AG20443 (cell line): ENCODE measurements at places on chromosomes 5 and 9.

DNA sequence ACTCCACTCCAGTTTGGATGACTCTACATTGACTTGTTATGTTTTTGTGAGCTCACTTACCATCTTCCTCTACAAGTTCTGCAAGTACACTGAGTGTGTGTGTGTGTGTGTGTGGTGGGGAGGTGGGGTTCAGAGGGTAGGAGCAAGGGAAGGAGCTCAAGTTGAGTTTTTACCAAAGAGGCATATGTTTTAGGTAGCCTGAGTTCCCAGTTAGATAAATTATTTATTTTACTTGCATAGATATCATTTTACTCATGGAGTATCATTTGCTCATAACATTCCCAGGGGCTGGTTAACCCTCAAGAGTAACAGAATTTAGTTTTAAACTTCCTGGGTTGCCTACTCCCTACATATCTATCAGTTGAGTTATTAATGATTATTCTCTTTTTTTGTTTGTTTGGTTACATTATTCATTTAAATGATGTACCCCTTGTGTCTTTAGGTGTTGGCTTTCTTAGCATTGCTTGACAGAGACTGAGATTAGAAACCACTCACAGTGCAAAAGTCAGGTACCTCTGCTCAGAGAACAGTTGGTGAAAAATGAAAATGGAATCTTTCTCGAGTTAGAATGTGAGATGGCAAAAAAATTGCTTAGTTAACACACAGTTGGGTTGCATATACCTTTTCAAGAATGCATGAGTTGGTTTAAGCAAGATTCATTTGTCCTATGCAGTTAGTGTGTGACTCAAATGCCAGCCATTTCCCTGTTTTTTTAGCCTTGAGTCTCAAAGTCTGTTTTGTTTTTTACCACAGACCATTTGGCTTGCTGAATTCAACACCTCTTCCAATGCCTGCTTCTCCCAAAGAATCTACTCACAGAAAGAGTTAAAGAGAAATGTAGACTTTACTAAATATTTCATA, 29.2 kb downstream of the TNFSF8 start:
- no peak for DNase-seq

DNA sequence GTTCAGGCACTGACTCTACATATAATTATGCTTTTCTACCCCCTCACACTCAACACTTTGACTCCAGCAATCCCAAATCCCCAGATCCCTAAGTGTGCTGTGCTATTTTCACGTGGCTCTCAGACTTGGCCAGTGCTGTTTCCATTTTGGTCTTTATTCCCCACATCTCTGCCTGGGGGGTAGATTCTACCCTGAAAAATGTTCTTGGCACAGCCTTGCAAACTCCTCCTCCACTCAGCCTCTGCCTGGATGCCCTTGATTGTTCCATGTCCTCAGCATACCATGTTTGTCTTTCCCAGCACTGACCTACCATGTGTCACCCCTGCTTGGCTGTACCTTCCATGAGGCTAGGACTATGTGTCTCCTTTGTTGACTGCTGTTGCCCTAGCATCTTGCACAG, 43.0 kb downstream of the FXN start:
- no peak for DNase-seq

DNA sequence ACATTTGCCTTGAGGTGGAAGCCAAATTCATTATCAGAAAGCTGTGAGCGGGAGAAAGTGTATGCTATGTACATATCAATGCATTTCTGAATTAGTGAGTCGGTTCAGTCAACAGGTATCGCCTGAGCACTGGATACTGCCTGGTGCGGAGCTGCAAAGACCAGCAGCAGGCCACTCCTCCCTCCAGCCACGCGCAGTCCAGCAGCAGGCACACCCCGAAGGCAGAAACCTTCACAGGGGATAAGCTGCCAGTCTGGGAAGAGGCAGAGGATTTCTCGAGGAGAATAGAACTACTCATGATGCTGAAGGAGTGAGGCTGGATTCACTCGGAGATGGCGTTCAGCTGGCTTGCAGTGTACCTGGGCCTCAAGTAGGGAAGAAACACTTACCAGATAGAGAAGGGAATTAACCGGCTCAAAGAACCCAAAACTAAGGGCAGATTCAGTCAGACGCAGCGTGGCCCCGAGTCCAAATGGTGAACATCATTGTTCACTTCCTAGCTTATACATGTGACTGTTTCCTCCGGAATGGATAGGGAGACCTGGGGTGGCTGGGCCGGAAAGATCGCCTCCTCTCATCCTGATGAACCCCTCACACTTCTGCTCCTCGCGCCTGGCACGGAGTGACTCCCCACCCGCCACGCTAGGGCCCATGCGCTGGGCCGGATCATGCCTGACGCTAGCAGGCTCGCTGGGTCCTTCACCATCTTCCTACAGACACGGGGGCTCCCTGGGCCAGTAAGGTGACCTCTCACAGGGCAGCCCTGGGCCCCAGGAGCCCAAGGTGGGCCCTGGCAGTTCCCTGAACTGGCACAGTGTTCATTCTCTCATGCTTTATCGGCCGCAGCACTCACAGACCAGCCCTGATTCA, 78.1 kb upstream of the SPATA31C2 start:
- DNase-seq, result no peak

DNA sequence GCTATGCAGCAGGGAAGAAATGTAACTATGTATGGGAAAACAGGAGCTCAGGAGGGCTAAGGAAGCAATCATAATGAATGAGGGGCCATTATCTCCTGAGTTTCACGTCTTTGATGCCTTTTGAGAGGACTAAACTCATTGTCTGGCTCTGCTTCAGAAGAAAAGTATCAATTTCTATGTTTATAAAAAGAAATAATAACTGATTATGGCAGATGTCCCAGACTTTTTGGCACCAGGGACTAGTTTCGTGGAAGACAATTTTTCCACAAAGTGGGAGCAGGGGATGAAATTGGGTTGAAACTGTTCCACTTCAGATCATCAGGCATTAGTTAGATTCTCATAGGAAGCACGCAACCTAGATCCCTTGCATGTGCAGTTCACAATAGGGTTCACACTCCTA, 8.7 kb upstream of the IL7R start:
- DNase-seq, result no peak

DNA sequence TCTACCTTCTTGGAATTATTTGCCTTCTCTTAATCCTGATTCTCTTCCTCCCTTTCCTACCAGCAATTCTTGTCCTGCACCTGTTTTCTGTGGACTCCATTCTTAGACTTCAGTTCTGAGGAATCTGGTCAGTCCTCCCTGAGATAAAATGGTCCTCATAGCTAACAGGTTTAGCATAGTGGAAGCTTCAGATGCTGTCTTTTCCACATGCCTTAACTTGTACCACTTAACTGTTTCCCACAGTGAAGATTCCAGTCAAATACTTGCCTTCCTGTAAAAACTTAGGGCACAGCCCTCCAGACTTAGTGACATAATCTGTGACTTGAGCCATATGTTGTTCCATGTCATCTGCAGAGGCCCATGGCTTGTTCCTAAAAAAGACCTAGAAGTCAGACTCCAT, 261.3 kb downstream of the CWC27 start:
- DNase-seq, result no peak

- DNase-seq, result no peak
These were observed 33.4 kb downstream of the STARD4 start for GRCh38 chr5:111478898-111479297.

GRCh38 chr9:89468281-89468960, 29.5 kb downstream of the SEMA4D start:
- DNase-seq, result no peak

DNA sequence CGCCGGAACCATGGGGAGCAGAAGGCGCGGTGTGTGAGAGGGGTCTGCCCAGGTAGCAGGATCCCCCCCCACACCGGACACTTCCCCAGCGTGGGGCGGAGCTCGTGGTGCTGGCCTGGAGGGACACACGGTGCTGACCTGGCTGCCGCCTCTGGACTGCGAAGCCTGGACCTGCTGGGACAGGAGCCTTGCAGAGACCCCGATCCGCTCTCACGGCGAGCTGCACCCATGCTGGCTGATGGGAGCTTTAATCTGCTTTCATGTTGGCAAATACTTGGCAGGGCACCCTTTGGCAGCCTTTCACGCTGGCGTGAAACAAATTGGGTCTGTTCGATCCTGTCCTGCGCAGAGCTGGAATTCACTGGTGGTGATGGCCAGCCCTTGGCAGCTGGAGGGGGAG, 7.4 kb downstream of the NKD2 start:
- no peak for DNase-seq

GRCh38 chr5:4640795-4641194, 499.3 kb upstream of the ADAMTS16 start:
- DNase-seq, result no peak

DNA sequence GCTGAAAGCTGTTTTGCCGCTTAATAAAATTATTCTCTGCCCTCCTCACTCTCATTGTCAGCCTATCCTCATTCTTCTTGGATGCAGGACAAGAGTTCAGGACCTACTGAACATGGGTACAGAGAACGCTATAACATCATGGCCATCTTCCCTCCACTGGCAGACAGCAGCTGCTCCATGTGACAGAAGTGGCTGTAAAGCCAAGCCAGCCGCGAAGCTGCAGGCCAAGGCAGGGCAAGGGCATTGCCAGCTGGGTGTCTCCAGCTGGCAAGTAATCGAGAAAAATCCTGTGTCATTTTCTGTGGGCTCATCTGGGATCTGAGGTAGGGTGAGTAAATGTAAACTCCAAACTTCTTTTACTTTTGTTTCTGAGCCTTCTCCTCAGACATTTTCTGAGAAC, 84.8 kb downstream of the SLC25A46 start:
- no peak for DNase-seq

- DNase-seq, result peak; percentile 7
These were observed 10.4 kb downstream of the TAF11L12 start for GRCh38 chr5:17620627-17621026.

- no peak for DNase-seq
These were observed 31.1 kb downstream of the C5orf22 start for GRCh38 chr5:31563216-31563615.

DNA sequence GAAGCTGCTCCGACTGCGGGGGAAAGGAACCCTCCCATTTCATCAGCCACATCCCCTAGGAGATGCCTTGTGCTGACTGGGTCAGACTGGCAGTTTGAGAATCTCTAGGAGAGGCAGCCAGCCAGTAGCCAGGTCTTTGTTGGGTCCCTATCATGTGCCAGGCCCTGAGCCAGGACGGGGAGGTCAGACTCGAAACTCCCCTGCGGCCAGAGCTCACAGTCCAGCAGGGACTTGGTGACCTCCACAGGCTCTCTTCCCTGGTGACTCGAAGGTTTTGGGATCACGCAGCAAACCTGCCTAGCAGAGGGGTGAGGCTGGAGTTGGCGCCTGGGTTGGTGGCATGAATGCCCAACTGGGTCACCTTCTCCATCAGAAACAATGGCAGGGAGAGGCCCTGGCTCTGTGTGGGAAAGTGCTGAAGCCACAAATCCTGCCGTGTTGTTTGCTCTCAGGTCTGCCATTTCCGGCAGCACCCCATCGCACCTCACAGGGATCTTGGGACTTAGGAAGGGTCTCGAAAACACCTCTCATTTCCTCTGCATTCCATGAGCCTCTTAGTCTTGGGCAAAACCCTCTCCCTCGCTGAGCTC, 14.4 kb upstream of the ORM1 start:
- DNase-seq, result peak; percentile 3

DNA sequence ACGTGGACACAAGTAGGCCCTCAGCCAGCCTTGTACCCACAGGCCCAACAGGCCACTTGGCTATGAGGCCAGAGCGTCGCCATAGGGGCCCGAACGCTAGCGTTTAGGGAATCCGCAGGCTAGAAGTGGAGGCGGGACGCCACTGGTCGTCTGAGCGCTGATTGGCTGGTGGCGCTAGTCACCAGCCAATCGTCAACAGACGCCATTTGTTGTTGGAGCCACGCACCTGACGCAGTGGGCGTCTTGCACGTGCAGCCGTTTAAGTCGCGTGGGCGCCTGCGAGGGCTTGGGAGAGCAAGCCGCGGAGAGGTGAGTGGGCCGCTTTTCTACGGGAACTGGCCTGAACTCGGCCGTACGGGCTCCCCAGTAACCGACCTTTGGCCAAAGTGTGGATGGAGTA, at the start of gene DDX4:
TSS of gene DDX4 (plus strand) at position 269 of the 400 bp plus-strand sequence. CDS start 903 bp downstream, outside the sequence.
- DNase-seq, result no peak

- DNase-seq, result no peak
These were observed 7.7 kb downstream of the CA9 start for GRCh38 chr9:35681341-35682002.

GRCh38 chr5:95283761-95284571, 928 bp downstream of the MCTP1 start:
- peak; percentile 46 for DNase-seq

DNA sequence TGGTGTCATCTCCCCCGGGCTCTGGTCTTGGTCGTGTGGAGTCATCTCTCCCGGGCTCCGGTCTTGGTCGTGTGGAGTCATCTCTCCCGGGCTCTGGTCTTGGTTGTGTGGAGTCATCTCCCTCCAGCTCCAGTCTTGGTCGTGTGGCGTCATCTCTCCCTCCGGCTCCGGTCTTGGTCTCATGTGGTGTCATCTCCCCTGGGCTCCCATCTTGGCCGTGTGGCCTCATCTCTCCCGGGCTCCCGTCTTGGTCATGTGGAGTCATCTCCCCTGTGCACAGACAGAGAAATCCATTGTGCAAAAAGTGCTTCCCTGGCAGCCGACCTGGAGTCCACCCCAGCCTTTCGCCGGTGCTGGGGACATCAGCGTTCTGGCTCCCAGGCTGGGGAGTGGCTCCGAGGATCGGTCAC, 91.1 kb upstream of the CACNA1B start:
- DNase-seq, result peak; percentile 87

- DNase-seq, result no peak
These were observed 103.1 kb upstream of the PRLR start for GRCh38 chr5:35333366-35333765.

- DNase-seq, result no peak
These were observed 11.7 kb upstream of the IRF1 start for GRCh38 chr5:132501961-132502931.

DNA sequence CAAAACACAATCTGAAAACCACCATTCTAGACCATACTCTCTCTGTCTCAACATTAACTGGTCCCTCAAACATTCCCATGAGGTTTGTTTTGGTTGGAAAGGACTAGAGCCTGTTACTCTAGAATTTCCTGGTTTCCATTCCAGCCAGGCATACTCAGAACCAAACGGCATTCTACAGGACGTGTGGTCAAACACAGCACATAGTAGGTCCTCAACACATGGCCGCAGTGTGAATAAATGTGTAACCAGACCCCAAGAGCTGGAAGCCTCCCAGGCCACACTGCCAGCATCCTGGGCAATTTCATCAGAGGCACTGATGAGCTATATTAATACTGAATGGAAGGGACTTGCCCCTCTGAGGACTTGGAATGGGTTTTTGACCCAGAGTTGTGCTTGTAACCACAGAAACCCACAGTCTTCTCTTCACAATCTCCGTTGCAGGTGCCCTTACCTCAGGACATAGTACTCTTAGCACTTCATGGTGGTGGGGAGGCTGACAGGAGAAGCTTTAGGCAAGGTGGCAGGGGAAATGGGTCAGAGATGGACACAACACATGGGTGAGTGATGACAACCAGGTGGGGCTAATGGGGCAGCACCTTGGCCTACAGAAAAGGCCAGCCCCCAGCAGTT, 66.0 kb downstream of the ZNF366 start:
- DNase-seq, result no peak
